ENCODE measurements at places on chromosomes 3 and 15.

GRCh38 chr3:145144361-145144760 is 1016.6 kb downstream of the PLOD2 start:
- DNase-seq = no peak

DNA sequence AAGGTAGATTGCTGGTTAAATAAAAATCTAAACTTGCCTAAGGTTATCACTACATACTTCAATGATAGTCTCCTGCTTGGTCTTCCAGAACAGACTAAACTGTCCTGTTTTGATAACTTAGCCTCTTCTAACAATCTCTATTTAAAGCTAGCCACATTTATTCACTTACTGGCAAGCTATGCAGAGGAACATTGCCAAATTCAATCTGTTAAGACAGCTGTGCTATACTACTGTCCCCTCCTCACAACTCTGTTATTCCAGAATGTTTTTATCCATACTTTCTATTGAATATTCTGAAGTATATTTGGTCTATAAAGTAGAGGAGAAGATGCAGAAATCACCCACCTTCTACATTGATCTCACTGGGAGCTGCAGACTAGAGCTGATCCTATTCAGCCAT is 594.0 kb upstream of the CCDC54 start:
- no peak for DNase-seq

- no peak for DNase-seq
These were observed 81.2 kb downstream of the NEK11 start for GRCh38 chr3:131107637-131108433.

DNA sequence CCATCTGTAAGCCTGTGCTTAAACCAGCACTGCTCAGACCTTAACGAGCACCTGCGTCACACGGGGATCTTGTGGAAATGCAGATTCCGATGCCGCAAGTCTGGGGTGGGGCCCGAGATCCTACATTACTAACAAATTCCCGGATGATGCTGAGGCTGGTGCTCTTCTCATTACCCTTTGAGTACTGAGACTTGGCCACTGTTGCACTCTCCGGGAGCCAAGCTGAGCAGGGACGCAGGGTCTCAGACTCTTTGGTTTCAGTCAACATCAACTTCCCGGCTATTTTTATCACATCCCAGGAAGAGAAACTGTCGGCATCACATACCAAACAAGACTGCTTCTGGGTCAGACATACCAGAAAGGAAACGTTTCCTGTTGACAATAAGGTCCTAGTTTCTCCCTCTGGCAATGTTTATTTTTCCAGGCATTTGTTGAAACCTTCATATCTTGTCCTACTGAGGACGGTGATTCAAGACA is 276.6 kb downstream of the SHQ1 start:
- no peak for DNase-seq

GRCh38 chr3:168273036-168273435 is 177.3 kb upstream of the GOLIM4 start:
- no peak for DNase-seq

GRCh38 chr3:195003893-195004289 is 267.1 kb downstream of the XXYLT1 start:
- DNase-seq = no peak

- DNase-seq = no peak
These were observed 81.5 kb upstream of the NTRK3 start for GRCh38 chr15:88337993-88338392.

DNA sequence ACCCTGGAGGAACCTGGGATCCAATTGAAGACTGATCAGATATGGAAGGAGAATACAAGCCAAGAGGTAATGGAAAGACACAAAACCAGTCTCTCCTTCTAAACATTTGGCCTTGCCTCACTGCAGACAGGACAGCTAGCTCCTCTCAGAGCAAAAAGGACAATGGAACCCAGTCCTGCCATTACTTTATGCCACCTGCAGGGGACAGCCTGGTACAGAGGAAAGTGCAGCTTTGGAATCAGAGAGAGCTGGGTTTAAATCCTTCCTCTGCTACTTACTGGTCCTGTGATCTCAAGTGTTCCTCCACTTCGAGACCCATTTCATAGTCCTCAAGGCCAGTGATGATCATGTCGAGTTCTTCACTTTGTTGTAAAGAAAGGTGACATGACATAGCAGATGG is 159.4 kb upstream of the SMAD3 start:
- no peak for DNase-seq

DNA sequence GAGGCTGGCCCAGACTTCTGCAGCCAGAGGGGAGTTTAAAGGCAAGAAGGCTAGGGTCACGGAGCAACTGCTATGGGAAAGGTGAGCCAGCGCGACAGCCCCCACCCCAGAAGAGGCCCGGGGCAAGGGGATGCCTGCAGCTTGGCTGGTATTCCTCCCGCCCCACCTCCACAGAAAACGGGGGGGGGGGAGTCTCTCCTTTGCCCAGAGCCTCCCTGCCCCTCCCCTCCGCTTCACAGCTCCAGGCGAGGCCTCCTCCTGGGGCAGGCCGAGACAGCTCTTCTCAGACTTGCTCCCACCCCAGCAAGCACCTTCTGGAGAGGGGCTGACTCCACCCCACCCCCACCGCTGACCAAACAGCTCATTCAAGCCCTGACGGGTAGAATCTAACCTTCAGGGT is 13.4 kb downstream of the ANP32A start:
- DNase-seq = no peak

GRCh38 chr3:97647441-97647982 is 117.0 kb upstream of the ARL6 start:
- DNase-seq = no peak

DNA sequence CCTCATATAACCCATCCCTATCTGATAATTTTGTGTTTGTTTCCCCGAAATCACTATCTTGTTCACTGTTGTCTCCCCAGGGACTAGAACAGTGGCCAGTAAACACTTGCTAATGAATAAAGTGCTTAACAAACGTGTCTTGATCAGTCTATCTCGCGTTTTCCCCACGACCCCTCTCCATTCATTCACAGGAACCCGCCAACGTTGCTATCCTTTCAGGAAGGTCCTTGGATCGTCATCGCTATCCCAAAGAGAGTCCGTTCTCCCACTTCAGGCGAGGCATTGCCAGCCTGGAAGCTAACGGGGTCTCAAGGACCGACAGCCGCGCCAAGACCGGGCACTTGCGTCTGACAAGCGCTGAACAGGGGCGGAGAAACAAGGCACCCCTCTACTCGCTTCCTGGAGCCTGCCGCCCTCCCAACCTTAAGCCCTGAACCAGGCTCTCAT is 344 bp downstream of the LINS1 start:
- DNase-seq = no peak

DNA sequence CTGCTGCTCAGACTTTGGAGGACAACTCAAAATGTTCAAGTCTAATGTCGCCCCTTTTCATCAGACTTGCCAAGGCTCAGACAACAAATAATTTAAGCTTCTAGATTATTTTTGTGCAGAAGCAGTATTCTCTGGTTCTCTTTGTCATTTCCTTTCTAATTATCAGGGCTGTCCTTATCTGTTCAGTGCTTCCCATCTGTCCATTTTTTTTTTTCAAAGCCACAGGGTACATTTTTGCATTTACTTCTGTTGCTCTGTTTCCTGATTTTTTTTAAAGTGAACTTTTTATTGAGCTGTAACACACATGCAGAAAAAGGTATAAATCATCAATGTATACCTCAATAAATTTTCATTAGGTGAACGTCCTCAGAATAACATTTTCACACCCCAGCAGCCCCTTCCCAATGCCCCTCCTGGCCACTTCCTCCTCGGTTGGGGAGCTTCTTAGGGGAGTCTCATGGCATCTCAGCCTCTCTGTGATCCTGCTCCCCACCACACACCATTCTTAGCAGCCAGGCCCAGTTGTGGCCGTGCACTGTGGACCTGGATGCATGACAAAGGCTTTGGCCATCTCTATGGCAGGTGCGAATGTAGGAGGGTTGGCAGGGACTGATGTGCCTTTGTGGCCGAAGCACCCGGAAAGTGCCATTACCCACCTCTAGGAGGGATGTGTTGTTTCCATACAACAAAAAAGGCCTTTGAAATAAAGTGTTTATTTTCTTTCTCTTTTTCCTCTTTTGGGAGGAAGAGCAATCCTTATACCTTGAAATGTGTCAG is 303.5 kb upstream of the LRRFIP2 start:
- no peak for DNase-seq

DNA sequence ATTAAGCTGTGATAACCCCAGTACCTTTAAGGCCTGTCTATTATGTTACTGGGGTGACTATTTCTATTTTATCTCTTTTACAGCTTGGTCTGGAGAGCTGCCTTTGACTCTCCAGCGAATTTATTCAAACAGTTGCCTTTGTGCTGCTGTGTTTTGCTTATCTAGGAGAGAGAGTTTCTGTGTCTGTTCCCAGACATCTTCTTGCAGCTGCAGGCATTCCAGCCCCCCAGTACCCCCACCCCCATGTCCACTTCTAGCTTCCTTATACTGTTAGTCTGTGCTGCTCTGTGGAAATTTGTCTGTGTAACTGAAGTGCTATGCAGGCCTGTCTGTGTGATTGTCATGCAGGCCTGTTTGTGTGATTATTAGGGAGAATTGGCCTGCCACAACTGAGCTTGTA is 713.7 kb upstream of the SEMA6D start:
- DNase-seq = no peak

GRCh38 chr3:31203960-31204795 is 309.7 kb upstream of the GADL1 start:
- DNase-seq = no peak

DNA sequence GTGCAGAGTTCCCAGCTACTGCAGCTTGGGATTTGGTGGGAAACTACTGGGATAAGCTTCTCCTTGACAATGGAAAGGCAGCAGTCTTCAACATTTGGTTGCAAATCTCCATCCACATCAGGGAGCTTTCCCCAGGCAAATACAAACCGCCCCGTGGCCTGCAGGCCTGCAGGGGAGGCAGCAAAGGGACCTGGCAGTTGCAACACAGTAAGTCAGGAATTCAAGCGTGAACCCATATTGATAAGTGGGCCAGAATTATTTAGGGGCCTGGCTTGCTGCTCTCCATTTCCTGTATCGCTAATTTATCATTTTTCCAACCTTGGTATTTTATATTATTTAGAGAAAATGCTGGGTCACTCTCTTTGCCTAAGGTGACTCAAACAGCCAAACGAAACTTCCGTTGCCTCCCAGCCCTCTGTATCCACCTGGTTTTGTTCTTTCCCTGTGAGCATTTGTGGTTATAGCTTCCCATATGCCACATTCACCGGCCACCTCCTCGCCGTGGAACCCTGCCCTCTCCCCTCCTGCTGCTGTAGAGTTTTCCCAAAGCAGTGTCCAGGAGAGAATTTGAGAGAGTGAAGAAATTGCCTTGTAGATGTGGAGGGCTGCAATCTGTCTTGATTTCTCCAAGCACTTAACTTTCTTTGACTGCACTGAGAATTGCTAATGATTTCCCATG is 34.8 kb downstream of the B3GALNT1 start:
- DNase-seq = no peak

- DNase-seq = no peak
These were observed 79.1 kb downstream of the FOXP1 start for GRCh38 chr3:71504250-71505036.

DNA sequence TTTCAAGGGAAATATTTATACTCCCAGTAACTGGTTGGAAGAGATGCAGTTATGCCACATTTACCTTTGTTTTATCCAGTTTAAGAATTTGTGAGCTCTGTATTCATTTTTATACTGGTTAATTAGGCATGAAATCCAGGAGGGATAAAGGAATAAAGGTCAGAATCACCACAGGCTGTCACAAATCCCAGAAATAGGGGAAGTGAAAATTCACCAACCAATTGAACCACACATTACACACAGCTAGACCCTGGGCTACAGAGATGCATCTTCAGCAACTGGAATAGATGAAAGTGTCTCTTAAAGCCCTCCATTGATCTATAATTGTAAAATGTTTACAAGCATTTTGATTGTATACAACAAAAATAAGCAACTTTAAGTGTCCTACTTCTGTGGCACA is 18.5 kb downstream of the SERPINI1 start:
- no peak for DNase-seq

GRCh38 chr15:101036189-101036588 is 117.0 kb downstream of the LRRK1 start:
- DNase-seq = no peak

DNA sequence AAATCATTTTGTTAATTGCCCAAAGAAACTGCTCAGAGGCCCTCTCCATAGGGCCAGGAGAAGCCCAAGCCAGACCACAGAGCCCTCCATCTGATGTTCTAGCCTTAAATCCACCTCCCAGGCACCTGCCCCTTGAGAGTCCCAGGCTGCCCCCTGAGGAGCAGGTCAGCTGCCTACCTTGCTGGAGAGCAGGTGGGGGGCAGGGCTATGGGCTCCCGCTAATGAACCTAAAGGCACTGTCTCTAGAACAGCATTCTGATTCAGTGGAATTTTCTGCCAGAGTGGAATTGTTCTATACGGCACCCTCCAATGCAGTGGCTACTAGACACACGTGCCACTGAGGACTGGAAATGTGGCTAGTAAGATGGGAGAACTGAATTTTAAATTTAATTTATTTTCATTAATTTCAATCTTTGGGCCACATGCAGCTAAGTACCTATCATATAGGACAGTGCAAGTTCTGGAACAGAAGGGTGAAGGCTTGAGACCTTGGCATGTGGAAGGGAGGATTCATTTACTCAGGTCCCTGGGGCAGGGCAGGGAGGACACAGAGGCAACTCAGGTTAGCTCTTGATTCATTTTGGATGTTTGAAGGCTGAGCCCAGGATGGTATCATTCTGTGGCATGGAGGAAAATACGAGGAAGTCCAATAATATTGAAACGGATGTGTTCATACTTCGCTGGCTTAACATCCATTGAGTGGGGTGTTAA is 11.4 kb downstream of the AMOTL2 start:
- DNase-seq = no peak

DNA sequence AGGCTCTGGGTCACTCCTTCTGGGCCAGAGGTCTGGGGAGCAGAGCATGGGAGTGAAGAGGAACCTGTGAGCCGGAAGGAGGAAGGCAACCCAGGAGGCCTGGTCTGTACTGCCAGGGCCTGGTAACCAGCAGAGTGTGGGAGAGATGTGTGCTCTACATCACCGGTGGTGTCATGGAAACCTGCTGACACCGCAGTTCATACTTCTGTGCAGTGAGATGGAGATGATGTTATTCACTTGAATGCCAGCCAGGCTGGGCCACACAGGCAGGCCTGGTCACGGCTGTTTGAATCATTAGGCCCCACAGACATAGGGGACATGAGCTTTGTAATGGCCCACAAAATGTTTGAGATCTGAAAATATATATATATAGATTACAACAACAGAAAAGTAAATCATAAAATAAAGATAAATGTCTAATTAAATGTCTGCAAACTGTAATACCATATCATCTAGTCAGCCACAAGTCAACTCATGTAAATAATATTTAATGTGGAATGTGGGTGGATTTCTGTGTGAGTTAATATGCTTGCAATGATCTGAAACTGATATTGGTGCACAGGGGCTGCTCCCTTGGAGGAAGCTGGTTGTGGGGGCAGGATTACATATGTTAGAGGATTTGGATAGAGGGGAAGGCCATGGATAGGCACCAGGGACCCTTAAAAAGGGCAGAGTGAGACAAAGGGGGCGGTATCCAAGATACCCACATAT is 108.5 kb upstream of the PFN2 start:
- peak; percentile 8 for DNase-seq

Data from hypothalamus (tissue), 51 donors.